Activated CD8-positive, alpha-beta memory T cell treated with anti-CD3 and anti-CD28 coated beads for 48 hours (primary cell): ENCODE measurements at places on chromosomes 6 and 20.

DNA sequence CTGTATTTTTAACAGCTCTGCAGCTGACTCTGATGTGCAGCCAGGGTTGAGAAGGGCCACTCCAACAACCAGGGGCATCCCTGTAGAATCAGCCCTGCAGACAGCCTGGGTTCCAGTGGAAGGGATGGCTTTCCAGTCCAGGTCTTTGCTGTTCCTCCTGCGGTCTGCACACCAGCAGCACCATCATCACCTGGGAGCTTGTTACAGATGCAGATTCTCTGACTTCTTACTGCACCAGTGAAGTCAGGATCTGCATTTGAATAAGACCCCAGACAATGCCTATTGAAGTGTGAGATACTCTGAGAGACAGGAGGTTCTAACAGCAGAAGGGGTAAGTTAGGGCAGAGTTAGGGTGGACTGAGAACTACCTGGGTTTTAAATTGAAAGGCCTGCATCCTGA is 151.3 kb downstream of the F13A1 start:
- DNase-seq, result no peak

- no peak for DNase-seq
Measured at GRCh38 chr20:11929947-11930346, 12.3 kb downstream of the BTBD3 start.

DNA sequence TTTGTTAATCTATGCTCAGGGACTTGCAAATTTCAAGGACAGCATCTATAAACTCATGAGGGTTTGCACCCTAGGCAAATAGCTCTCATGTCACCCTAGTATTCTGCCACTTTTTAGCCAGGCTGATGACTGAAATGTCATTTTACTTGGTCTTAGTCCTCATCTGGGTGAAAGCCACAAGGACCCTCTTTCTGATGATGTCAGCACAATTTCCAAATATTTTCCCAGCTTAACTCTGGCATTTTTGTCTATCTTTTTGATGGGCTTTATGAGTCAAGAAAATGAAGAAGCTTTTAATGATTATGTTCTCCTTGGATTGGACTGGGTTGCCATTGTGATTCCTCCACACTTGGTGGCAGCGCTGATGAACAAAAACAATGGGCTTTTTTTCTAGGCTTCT is 420.1 kb upstream of the BTBD3 start:
- no peak for DNase-seq

GRCh38 chr6:147528511-147529145 is 20.1 kb downstream of the SAMD5 start:
- no peak for DNase-seq

- DNase-seq, result no peak
Measured at GRCh38 chr20:37209661-37210314, 30.4 kb upstream of the MROH8 start.

GRCh38 chr6:31892821-31893220 is 4.7 kb downstream of the EHMT2 start:
- DNase-seq, result no peak

DNA sequence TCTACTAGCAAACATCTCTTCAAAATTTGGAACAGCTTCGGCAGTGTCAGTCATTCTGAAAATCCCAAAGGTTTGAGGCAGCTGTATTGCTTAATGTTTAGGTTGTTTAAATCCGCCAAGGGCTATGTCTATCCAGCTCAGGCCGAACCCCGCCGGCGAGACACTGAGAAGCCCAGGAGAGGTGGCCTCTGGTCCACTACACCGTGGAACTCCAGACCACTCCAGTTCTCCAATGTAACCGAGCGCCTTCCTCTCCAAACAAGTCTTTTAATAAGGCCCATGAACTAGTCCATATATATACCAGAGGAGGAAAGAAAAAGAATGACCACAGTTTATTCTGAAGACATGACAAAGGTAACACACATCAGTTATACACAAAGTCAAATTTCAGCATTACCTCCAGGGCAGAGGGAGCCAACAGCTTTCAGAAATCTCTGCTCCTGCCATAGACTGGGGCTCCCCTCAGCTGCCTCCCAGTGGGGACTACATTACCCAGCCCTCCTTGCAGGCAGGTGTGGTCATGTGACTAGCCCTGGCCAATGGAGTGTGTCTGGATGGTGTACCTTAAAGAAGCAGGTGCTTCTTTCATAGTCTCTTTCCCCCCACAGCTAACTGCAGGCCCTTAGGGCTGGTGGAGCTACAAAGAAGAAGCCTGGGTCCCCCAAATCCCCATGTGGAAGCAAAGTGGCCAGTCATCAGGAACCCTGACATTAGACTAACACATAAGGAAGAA is at the start of gene RAMACL:
Gene RAMACL, minus strand, starts transcription at position 255 of the 733 bp plus-strand sequence. Its CDS starts 201 bp downstream, at position 54.
- DNase-seq, result no peak

GRCh38 chr6:158174024-158174423 is 5.9 kb downstream of the GTF2H5 start:
- no peak for DNase-seq

DNA sequence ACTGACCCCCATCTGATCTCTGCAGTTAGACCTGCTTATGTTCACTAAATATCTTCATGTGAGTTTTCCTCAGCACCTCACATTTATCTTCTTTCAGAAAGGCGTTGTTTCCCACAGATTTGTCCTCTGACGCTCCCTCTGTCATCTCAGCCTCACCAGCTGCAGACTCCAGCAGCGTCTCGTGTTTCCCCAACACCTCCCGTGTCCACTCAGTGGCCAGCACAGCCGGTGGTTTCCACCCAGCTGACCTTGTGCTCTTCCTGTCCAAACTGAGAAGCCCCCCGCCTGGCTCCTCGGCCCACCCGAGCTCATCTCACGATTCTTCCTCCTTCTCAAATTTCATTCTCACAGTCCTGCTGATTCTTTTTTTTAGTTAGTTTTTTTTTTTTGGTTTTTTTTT is 12.5 kb downstream of the ERMARD start:
- DNase-seq, result no peak

GRCh38 chr20:62643521-62644043 is 1.3 kb downstream of the SLCO4A1 start:
- DNase-seq, result no peak

DNA sequence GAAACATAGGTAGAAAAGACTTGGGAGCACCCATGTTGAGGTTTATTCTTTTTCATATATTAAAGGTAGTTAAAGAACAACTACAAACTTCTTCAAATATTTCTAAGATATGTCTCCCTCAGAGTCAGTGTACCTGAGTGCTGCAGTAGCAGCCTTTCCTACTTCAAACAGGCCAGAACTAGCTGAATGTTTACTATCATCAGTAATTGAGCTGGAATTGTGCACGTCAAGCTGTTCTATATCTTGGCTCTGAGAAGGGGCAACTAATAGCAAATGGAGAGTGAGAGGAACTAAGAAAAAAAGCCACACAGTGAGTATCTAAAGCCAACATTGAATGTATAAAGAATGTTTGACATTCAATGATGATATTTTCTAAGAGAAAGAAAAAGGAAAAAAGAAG is 21.7 kb downstream of the MTCL3 start:
- DNase-seq, result no peak
